ENCODE measurements at places on chromosomes 7 and 10.
A peak's percentile ranks its signal among the peaks of the same experiment; 100 is the strongest.

GRCh38 chr7:151659219-151659618 lies 139.5 kb upstream of the RHEB start:
- DNase-seq: no peak

DNA sequence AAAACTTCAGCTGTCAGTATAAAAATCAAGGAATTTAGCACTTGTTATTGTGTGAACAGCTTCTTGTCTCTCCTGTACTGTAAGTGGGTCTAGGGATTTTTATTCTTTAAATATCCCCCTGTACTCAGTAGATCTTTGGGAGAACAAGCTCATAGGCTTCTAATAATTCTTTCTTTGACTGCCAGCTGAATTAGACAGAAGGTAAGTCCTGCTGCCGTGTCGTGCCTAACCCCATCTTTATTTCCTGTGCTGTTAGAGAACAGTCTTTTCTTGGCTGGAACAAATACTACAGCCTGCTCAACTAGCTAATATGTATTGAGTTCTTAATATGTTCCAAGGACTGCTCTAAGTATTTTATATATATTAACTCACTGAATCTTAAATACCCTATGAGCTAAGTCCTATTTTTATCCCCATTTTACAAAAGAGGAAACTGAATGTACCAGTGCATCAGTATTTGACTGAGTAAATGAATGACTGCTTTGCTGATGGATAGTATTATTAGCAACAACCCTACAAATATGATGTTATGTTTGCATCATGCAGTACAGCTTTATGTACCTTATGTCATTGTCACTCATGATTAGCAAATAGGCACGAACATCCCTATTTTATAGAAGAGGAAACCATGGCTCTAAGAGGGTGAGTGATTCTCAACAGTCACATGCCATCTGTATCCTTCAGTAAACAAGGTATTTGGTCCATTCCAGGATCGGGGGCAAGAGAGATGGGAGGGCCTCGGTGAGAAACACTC lies 5.5 kb upstream of the DUSP5 start:
- no peak for DNase-seq

GRCh38 chr7:151087245-151088018 lies 1.2 kb downstream of the AGAP3 start:
- no peak for DNase-seq

DNA sequence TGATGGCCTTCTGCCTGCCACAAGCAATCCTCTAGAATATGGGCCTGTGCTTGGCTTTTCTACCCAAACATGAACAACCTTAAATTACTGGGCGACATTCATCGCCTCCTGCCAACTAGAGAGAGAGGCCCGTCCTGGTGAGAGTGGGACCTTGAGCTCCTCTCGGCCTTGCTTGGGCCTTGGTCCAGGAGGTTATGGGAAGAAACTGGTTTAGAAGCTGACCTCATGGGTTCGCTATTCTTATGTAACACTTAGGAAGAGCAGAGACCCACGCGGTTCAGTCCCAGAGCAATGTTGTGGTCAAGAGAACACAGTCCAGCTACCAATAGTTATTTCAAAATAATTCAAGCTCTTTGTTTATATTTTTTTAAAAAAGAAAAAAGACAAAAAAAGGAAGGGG lies 176.3 kb upstream of the ZNF32 start:
- no peak for DNase-seq

DNA sequence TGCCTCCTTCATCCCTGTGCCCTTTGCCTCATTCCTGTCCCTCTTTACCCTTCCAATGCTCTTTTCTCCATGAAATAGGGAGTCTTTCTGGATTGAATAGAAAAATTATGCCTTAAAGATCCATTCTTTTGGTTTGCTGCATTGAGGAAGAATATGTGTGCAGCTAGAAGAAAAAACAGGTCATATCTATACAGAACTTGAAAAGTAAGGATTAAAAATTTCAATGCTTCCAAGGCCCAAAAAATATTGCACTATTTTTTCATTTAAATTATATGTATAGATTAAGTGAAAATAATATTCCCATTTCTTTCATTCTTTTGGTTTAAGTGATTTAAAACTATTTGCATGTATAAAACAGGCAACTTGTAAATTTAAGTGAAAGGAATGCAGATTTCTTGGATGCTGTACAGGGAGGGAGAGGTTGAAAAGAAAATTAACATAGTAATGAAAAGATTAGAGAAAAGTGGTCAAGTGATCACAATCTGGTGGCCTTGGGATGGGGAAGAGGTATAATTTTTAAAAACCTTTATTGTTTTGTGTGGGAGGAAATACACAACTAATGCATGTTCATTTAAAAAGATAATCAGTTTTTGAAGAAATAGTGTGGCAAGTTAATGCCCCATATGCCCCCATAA lies 18.5 kb upstream of the EVX1 start:
- no peak for DNase-seq

- DNase-seq: no peak
These were observed 17.5 kb upstream of the ENO4 start for GRCh38 chr10:116831790-116832189.

DNA sequence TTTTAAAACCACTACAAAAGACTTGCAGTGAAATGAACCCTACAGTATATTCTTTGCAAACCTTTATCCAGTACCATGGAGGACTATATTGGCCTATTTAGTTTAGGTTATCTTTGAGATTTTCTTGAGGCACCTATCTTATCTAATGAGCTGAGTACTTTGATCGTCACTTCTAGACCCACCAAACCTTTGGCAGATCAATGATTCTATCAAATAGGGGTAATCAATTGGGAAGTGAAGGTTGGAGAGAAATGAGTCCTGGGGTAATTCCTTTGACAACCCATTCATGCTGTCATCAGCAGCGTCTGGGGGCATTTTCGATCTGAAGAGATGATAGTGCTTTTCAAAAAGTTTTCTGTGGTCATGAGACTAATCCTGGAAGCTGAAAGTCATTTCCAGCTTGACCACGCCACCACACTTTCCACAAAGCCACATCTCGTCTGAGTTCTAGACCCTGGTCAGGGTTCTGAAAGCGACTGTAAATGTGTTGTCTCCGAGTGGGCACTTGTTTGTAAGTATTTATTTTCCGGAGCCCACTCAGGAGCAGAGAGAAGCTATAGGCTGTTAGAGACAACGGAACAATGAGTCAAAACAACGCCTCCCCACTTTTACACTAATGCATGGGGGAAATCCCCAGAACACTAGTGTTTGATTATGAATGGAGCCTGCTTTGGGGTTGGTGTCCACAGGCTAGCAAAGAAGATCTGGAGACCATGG lies 4.8 kb downstream of the EGR2 start:
- peak; percentile 31 for DNase-seq

DNA sequence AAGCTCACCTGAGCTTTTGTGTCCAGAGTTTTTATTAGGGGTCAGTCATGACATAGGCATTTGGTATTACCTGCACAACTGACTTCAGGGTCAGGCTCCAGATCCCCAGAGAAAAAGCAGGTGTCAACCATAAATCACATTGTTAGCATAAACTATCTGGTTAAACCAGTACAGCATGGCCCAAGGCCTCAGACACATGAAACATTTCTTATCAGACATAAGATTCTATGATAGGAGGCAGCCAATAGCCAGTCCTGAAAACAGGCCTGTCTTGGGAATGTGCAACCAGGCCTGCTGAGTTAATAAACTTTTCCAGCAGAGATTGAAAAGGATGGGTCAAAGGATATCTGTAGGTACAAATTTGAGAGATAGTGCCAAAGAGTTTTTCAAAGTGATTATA lies 116.1 kb downstream of the TPST1 start:
- DNase-seq: no peak

GRCh38 chr7:98472521-98472954 lies 71.6 kb upstream of the BAIAP2L1 start:
- DNase-seq: no peak

DNA sequence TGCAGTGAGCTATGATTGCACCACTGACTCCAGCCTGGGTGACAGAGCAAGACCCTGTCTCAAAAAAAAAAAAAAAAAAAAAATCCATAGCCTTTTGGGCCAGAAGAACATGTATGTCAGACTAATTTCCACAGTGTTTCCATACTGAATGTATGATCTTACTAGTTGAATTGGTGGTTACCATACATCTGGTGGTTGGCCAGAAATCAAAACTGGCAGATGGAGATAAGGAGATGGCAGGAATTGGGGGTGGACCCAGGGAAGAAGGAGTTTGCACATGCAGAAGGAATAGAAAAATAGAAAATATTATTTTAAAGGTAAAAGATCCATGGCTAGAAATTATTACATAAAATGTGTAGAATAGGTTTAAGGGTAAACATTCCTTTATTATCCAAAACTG lies 3.7 kb upstream of the ATOH7 start:
- no peak for DNase-seq

- DNase-seq: no peak
These were observed 19.9 kb upstream of the ZEB1 start for GRCh38 chr10:31299119-31299518.

DNA sequence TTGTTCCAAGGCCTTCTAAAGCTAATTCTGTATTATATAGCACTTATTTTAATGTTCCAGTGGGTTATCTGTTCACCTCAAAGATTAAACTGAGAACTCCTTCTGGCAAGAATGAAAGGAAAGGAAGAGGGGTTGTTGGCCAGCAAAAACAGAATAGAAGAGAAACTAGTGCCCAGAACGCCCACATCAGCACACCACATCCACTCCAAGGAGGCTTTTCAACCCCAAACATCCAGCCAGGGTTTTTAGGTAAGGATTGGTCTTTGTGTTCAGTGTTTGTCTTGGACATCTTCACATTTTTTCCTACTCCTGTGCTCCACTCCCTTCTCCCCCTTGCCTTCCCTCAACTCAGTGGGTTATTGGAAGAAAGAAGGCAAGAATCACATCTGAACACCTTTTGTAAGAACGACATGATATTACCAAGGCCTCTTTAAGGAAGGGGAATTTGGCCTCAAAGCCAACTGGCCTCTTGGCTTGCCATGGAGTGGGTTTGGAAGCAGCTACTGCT lies 55.8 kb downstream of the BICC1 start:
- DNase-seq: no peak

DNA sequence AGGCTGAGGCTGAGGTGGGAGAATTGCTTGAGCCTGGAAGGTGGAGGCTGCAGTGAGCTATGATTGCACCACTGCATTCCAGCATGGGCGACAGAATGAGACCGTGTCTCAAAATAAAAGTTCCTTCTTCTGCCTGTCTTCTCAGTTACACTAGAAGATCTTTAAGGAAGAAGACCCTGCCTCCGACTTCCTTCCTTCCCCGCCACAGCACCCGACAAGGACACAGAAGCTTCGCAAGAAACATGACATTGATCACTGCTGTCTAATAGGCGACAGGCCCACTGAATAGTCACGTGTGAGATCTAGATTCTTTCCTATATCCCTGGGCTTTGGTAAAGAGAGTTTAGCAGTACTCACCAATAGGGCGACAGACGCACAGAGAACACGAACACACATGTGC lies 118.2 kb downstream of the PRPF18 start:
- DNase-seq: no peak

- no peak for DNase-seq
These were observed 25.5 kb upstream of the RBM33 start for GRCh38 chr7:155618708-155619633.

- DNase-seq: no peak
These were observed 100.2 kb downstream of the TPK1 start for GRCh38 chr7:144735505-144736276.
